ENCODE measurements at places on chromosomes 13 and 19.

DNA sequence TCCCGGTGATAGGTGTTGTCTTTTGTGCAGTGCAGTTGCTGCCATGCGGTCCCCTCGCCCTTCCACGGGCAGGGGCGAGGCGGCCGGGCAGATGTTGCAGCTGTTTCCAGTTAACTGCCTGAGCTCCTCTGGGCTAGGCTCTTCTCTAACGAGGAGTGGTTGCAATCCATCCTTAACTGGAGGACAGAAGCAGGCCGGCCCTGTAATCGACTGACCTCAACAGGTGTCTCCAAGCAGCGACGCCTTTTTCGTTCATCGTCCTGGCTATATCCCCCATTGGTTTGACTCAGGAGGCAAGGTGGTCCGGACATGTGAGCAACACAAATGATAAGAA, 1.9 kb upstream of the TSC22D1 start:
- H3K4me1 ChIP-seq = peaks cover 23% of the 10 kb centered on the region
- H3K27me3 ChIP-seq = no peaks in the 10 kb centered on the region
- peak overlapping the region; percentile 93 for H3K4me3 ChIP-seq
- DNase-seq = no peak
- H3K27ac ChIP-seq = peak overlapping the region; percentile 77

- no peak for DNase-seq
- peak overlapping the region; percentile 36 for H3K27ac ChIP-seq
- peaks cover 43% of the 10 kb centered on the region for H3K36me3 ChIP-seq
- no peak overlapping the region for H3K4me3 ChIP-seq
- H3K4me1 ChIP-seq = peaks cover 62% of the 10 kb centered on the region
Measured at GRCh38 chr13:49450105-49450819, 6.2 kb downstream of the SETDB2 start.

- peaks cover 35% of the 10 kb centered on the region for H3K4me1 ChIP-seq
- H3K27ac ChIP-seq = no peak overlapping the region
- no peak for DNase-seq
- H3K4me3 ChIP-seq = no peak overlapping the region
- H3K36me3 ChIP-seq = peaks cover 36% of the 10 kb centered on the region
- H3K27me3 ChIP-seq = no peaks in the 10 kb centered on the region
Measured at GRCh38 chr19:4013886-4014540, 6.5 kb downstream of the PIAS4 start.

GRCh38 chr19:42345191-42345812, 19.9 kb downstream of the MEGF8 start:
- no peak overlapping the region for H3K4me3 ChIP-seq
- no peaks in the 10 kb centered on the region for H3K27me3 ChIP-seq
- no peaks in the 10 kb centered on the region for H3K4me1 ChIP-seq

DNA sequence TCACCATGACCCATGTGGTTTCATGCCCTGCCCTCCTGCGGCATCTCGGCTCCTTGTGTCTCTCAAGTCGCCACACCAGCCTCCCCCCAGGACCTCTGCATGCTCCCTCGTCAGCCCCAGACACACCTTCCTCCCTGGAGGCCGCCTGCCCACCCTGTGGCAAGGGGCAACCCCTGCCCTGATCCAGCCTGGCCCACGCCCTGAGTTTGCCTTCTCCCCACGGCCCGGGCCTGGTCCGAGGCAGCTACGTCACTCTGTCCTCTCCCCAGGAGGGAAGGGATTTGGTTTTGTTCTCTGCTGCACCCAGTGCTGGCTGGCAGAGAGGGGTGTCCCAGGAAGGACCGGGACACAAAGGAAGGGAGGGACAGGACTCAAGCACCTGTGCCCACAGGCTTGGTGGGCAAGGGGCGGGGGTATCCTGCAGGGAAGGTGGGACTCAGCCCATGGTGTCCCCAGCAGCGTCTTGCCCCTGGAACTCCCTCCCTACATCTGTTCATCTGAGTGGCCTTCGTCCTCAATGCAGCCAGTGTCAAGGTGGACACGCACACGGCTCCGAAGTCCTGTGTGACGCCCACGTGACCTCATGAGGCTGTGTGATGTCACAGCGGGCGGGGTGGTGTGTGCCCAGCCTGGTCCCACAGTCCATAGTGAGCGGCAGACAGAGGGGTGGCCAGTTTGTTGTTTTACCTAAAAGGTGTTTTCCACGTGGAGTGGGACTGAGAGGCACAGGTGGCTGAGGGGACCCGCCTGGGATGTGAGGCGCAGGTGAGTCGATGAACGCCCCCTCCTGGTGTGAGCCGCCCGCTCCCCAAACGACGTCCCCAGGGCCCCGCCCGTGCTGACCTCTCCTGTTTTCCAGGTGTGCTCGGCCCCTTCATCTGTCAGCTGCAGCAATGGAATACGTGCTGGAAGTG, at the start of gene TEX29:
Gene TEX29 (plus strand): TSS at position 645 of the 914 bp plus-strand sequence. CDS start 249 bp downstream, at position 894.
- H3K27ac ChIP-seq = no peak within 1 kb of the TSS
- H3K4me3 ChIP-seq = no peak within 1 kb of the TSS
- peaks cover 17% of the 10 kb centered on the region for H3K36me3 ChIP-seq
- no peaks in the 10 kb centered on the region for H3K27me3 ChIP-seq
- DNase-seq = no peak
- no peaks in the 10 kb centered on the region for H3K4me1 ChIP-seq

DNA sequence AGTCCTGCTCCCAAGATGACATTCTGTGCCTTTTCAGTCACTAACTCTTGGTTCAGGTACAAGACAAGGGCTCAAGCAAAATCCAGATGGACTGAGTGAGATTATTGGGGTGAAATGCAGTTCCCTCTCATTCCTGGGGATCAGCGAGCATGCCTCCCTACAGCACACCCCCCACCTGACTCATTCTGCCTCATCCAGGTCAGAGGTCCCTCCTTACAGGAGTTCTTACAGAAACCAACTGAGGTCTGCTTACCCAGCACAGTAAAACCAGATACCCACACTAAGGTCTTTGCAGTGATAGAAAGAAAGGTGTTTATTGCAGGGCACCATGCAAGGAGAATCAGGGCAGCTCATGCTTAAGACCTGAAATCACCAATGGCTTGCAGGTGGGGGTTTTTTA, 21.6 kb upstream of the MRI1 start:
- H3K4me3 ChIP-seq = no peak overlapping the region
- H3K27ac ChIP-seq = no peak overlapping the region
- no peaks in the 10 kb centered on the region for H3K27me3 ChIP-seq

GRCh38 chr13:79468819-79469218, 12.1 kb upstream of the NDFIP2 start:
- H3K36me3 ChIP-seq = no peaks in the 10 kb centered on the region
- H3K27ac ChIP-seq = no peak overlapping the region
- H3K4me1 ChIP-seq = no peaks in the 10 kb centered on the region
- H3K27me3 ChIP-seq = peaks cover 12% of the 10 kb centered on the region

GRCh38 chr13:42878721-42879120, 97.3 kb downstream of the FAM216B start:
- no peaks in the 10 kb centered on the region for H3K36me3 ChIP-seq
- no peak overlapping the region for H3K4me3 ChIP-seq
- H3K27me3 ChIP-seq = peaks cover 5% of the 10 kb centered on the region

DNA sequence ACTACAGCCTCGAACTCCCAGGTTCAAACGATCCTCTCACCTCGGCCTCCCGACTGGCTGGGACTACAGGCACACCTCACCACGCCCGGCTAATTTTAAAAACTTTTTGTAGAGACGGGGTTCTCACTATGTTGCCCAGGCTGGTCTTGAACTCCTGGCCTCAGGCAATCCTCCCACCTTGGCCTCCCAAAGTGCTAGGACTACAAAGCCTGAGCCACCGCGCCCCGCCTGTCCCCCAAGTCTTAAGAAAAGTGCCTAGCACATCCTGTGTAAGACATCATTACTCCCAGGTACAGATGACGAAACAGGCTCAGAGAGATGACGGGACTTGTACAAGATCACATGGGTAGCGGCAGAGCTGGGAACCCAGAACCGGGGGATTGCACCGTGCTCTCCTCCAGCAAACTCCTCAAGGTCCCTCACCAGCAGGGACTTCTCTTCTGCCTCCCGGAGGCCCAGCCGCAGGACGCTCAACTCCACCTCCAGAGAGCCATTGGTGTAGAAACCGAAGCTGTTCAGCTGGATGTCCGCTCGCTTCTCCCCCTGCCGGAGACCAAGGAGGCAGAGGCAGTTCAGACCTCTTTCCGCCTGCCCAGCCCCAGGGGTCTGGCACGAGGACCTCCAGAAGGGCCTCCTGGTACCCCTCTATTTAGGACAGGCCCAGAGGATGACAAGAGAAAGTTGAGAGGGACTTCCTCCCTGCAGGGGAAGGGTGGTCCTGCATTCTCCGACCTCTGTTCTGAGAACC, 1.0 kb downstream of the GPR108 start:
- DNase-seq = peak; percentile 68
- H3K36me3 ChIP-seq = peaks cover 38% of the 10 kb centered on the region
- peak overlapping the region; percentile 96 for H3K27ac ChIP-seq
- H3K4me3 ChIP-seq = peak overlapping the region; percentile 96
- H3K4me1 ChIP-seq = peaks cover 40% of the 10 kb centered on the region

DNA sequence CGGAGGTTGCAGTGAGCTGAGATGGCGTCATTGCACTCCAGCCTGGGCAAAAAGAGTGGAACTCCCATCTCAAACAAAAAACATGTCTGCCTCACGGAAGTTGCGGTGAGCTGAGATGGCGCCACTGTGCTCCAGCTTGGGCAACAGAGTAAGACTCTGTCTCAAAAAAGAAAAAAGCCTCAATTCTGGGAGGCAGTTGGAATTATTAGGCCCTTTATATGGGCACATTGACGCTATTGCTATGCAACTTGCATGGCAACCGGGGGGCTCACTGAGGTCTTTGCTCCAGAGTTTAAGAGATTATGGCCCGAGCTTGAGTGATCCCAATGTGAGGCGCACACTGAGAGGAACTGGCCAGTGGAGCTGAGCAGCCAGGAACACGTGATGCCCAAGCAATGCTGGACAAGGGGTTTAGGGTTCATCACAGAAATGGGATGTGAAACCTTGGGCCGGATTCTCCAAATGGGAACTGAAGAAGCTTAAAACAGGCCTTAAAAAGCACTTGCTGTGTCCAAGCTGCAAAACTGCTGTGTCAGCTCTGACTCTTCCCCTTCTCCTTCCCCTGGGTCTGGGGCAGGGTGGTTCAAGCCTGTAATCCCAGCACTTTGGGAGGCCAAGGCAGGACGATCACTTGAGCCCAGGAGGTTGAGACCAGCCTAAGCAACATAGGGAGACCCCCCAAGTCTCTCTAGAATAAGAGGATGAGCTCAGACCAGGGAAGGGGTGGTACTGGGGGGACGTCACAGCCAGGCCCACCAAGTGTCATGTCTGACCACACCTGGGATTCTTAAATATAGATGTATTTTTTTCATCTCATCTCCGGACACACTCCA, 2.5 kb downstream of the FTL start:
- DNase-seq = no peak
- peak overlapping the region; percentile 99 for H3K4me3 ChIP-seq
- H3K4me1 ChIP-seq = peaks cover 63% of the 10 kb centered on the region
- H3K36me3 ChIP-seq = peaks cover 51% of the 10 kb centered on the region
- no peaks in the 10 kb centered on the region for H3K27me3 ChIP-seq

GRCh38 chr13:91144054-91144453, 203.4 kb upstream of the MIR17HG start:
- DNase-seq = no peak
- no peaks in the 10 kb centered on the region for H3K27me3 ChIP-seq
- no peak overlapping the region for H3K4me3 ChIP-seq
- no peaks in the 10 kb centered on the region for H3K36me3 ChIP-seq

DNA sequence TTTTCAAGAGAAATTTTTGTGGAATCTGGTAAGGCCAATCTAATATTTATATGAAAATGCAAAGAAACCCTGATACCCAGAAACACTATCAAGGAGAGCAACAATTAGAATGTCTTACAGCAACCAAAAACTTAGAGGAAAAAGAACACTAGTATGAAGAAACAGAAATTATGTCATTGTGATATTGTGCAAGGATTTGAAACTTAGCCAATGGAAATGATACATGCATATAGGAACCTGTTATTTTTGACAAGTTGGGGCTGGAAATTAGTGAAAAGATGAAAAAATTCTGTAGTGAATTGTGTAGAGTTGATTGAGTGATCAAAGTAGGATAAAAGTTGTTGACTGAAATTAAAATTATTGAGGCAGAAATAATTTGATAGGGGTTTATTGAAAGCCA, 792.6 kb upstream of the SLITRK6 start:
- no peaks in the 10 kb centered on the region for H3K4me1 ChIP-seq
- no peak overlapping the region for H3K27ac ChIP-seq
- no peak for DNase-seq
- H3K36me3 ChIP-seq = no peaks in the 10 kb centered on the region

- H3K4me1 ChIP-seq = peaks cover 12% of the 10 kb centered on the region
- no peaks in the 10 kb centered on the region for H3K27me3 ChIP-seq
- H3K36me3 ChIP-seq = no peaks in the 10 kb centered on the region
- DNase-seq = no peak
Measured at GRCh38 chr13:33676045-33676989, 141.6 kb upstream of the RFC3 start.

DNA sequence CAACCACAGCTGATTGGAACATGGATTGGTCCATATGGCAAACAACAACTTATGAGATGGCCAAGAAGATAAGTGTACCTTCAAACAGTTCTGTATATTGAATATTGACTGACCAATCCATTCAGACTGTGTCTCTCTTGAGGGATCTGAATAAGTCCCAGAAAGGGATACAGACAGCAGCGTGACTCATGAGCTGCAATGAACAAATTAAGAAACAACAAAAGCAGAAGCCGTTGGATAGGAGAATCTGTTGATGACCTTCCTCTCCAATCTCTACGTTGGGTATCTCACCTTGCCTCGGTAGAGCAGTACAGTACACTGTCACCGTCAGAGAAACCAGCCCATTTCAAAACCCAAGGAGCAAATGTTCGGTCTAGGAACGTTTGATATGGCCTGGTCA, 21.3 kb downstream of the MBD3L2B start:
- H3K36me3 ChIP-seq = no peaks in the 10 kb centered on the region
- H3K4me3 ChIP-seq = no peak overlapping the region
- H3K4me1 ChIP-seq = peaks cover 4% of the 10 kb centered on the region
- H3K27ac ChIP-seq = no peak overlapping the region
- peaks cover 18% of the 10 kb centered on the region for H3K27me3 ChIP-seq

- H3K4me1 ChIP-seq = no peaks in the 10 kb centered on the region
- H3K4me3 ChIP-seq = no peak overlapping the region
- H3K27me3 ChIP-seq = no peaks in the 10 kb centered on the region
- H3K27ac ChIP-seq = no peak overlapping the region
- DNase-seq = no peak
- no peaks in the 10 kb centered on the region for H3K36me3 ChIP-seq
Measured at GRCh38 chr13:93172109-93172508, 54.5 kb upstream of the GPC6 start.

DNA sequence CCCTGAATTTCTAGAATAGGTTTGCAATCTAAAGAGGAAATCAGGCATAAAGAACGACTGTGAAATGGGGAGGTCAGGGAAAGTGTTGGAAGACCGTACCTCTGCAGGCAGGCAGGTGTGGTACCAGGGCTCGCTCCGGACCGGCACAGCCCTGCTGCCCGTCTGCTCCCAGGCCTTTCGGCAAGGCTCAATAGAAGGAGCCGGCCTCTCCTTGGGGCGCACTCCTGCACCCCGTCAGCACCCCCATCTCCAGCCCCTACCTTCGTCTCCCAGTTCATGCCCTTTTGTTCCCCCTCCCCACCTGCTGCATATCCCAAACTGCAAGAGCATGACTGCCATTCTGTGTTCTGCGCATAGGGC, 139.8 kb upstream of the SOX1 start:
- H3K4me3 ChIP-seq = no peak overlapping the region
- no peaks in the 10 kb centered on the region for H3K36me3 ChIP-seq
- no peak for DNase-seq
- H3K27me3 ChIP-seq = no peaks in the 10 kb centered on the region
